ENCODE measurements at places on chromosomes 7 and 10.
A peak's percentile ranks its signal among the peaks of the same experiment; 100 is the strongest.

GRCh38 chr7:132972745-132973144, 109.1 kb downstream of the CHCHD3 start:
- no peak for DNase-seq

DNA sequence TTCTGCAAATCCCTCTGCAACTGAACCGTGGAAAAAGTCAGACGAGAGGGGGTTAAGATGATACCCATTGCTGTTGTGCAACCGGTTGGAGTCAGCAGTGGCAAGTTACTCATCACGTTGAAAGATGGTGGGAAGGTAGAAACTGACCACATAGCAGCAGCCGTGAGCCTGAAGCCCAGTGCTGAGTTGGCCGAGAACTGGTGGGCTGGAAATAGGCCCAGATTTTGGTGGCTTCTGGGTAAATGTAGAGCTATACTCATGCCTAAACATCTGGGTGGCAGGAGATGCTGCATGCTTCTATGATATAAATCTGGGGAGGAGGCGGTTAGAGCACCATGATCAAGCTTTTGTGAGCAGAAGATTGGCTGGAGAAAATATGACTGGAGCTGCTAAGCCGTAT, 78.6 kb downstream of the ARL5B start:
- peak; percentile 95 for DNase-seq

DNA sequence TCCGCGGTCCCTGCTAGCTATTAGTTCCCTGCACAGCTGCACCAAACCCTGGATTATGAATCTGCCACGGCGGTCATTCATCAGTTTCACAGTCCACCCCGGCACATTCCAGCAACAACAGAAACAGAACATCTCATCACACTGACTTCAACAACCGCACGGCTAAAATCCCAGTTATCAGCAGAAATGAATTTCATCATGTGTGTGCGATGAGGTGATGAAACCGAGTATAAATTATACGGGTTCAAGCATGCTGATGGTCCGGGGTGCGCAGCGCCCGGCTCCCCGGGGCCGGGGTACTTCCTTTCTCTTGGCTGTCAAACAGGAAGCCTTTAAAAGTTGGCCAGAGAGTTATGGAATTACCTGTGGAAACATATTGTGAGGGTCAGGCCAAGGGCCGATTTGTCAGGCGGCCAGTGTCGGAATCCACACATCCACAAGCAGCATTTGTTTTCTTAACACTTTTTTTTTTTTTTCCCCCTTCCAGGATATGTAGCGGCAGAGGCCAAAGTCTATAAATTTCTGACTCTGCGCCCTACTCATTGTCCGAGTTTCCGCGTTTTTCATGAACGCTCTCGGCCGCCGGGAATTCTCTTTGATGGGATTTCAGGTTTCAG, 420.9 kb upstream of the MGMT start:
- DNase-seq: peak; percentile 81

- no peak for DNase-seq
Observed at GRCh38 chr7:117009705-117010361, 56.5 kb downstream of the ST7 start.

GRCh38 chr10:84542522-84543490, 214.4 kb downstream of the CCSER2 start:
- DNase-seq: no peak

- no peak for DNase-seq
Observed at GRCh38 chr7:156604311-156604710, 36.3 kb upstream of the RNF32 start.

- peak; percentile 19 for DNase-seq
Observed at GRCh38 chr10:62561151-62561550, 187.0 kb downstream of the ZNF365 start.

DNA sequence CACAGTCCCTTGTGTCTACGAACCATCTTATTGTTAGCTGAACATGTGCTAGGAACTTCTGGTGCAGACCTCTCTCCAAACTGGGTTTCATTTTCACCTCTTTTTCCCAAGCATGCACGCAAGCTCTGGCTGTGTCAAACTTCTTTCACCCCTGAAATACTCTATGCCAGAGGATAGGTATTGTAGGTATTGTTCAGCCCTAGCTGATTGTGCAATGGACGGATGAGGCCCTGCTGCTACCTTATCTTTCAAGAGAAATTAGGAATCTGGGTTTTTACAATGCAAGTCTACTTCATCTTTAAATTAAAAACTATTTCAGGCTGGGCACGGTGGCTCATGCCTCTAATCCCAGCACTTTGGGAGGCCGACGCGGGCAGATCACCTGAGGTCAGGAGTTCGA, 28.3 kb upstream of the MRLN start:
- DNase-seq: no peak

- peak; percentile 100 for DNase-seq
Observed at GRCh38 chr10:77350711-77351119, 286.9 kb downstream of the KCNMA1 start.
